ENCODE measurements at places on chromosomes 4 and X.

- no peak for DNase-seq
These were observed 127.6 kb downstream of the EIF4E start for GRCh38 chr4:98801259-98801725.

- no peak for DNase-seq
These were observed 48.8 kb downstream of the PPP2R2C start for GRCh38 chr4:6423575-6423974.

DNA sequence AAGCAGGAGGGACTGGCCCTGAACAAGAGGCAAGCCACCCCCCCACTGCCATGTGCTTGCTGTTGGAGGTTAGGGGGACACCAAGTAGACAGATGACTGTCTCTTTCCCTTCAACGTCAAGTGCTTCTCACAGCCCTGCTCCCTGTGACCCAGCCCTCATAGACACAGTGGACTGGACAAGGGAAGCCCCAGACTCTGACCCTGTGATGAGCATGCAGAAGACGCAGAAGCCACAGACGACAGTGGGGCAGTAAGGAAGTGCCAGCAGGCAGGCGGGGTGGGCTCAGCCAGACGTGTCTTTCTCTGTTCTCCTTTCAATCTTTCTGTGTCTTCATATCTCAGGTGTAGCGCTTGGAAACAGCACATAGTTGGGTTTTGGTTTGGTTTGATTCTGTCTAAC is 2.4 kb upstream of the L1CAM start:
- DNase-seq, result no peak

DNA sequence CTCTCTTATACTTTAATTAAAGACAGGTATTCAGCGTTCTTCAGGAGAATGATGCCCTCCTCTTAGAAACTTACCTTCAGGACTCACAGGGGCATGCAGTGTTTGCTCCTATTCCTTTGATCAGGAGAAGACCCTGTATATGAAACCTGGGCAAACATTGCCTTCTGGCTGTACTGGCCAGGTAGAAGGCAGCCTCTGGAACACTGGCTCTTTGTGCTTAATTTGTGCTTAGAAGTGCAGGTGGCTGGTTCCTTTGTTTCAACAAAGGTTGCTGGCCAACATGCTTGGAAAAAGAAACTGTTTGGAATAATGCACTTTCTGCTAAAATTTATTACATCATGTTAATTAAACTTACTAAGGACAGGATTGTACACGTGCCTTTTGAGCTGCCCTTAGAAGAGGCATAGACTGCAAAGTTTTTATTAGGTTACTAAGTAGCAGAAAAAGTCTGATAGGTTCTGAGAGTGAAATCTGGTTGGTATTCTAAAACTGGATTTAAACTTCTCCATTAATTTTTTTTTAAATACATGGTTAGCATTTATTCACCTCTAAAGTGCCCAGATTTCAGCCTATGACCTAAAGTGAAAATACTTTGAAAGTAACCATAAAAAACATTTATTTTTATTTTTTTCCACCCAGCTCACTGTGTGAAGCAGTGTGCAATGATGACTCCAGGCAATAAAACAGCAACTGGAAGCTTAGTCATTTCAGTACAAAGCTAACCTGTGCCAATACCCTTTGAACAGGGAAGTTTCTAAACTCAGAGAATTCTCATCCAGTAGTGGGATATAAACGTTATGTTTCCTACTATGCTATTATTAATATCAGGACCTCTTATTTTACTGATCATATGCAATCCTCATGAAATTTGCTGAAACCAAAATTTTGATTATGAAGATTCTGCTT is 11.3 kb downstream of the RASSF6 start:
- no peak for DNase-seq

GRCh38 chr4:123495530-123495929 is 98.9 kb downstream of the SPRY1 start:
- DNase-seq, result no peak

GRCh38 chr4:146932116-146932515 is 13.5 kb downstream of the TTC29 start:
- no peak for DNase-seq

- no peak for DNase-seq
These were observed 55.5 kb downstream of the PJA1 start for GRCh38 chrX:69109706-69110105.

DNA sequence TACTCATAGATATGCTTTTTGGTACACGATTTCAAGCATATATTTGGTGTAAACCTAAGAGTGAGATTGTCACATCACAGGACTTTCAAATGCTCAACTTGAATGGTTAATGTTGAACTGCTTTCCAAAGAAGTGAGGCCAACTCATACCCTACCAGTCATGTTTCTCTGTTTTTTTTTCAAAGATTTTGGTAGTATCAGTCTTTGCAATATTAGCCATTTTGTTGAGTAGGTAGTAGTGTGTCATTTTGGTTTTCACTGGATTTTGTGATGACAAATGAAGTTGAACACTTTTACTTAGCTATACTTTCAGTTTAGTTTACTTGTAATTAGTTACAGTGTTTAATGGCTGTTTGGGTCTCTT is 12.5 kb upstream of the HS3ST1 start:
- no peak for DNase-seq

- DNase-seq, result no peak
These were observed 5.7 kb downstream of the ZNF275 start for GRCh38 chrX:153339662-153340061.

- no peak for DNase-seq
These were observed 290.4 kb upstream of the MAGEB16 start for GRCh38 chrX:35507701-35508100.

DNA sequence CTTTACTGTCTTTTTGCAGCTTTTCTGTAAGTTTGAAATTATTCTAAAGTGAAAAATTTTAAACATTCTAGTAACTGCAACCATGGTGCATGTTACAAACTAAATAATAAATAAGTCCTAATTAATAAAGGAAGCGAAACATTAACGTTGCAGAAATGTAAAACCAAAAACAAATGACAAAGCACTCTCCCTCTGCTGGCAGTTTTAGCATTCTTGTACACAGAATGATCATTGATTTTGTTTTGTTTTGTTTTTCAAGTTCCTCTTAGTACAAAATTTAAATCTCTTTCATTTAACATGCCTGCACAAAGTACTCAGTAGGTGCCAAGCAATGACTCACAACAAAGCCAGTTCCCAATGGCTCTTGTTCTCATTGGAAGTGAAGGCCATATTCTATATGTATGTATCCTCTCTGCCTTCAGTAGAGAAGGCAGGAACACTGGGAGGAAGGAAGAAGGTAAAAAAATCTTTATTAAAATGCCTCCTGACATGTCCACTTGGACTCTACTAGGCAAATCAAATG is 13.7 kb upstream of the TMSB4X start:
- DNase-seq, result no peak

GRCh38 chrX:155997436-155997835 is at the start of gene IL9R:
IL9R (plus strand) TSS chrX:155997696; CDS start chrX:155997760, 64 bp downstream.
- no peak for DNase-seq

DNA sequence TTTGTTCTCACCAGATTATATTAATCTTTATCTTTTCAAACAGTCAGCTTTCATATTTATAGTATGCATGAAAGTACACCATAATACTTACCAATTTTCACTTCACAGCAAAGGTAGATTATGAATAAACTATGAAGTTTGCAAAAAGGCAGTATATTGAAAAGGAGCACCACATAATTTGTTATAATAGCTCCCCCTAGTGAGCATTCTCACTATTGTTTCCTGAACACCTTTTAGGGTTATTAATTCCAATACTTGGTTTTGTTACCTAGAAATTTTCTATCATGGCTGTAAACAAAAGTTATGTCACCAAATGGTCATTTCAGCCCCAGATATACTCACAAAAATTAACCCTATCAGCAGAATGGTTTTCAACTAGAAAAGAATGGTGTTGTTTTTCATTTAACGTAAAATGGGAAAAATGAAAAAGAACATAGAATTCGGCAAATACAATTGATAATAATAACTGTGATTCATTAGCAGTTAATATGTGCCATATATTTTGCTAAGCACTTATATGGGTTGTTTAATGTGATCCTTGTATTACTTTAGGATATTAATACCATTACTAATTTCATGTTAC is 30.2 kb upstream of the NKX6-1 start:
- DNase-seq, result no peak

GRCh38 chr4:138052806-138053632 is 189.1 kb downstream of the SLC7A11 start:
- no peak for DNase-seq

GRCh38 chr4:70802928-70803580 is 36.6 kb downstream of the GRSF1 start:
- DNase-seq, result no peak

DNA sequence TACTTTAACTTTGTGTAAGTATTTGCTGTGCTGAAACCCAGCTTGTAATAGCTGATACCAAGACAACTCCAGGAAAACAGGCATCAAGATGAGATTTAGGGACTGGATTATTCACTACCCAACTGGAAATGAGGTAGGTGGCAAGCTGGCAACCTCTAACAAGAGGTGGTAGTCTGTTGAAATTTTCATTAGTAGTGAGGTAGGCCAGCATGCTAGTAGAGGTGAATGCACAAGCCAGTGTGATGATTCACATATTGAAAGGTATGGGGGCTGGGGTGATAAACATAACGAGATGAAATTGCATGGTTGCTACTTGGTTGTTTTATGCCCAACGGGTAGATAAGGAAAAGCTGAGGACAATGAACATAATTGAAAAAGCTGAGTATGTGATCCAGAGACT is 8.5 kb upstream of the TMPRSS11D start:
- DNase-seq, result no peak

DNA sequence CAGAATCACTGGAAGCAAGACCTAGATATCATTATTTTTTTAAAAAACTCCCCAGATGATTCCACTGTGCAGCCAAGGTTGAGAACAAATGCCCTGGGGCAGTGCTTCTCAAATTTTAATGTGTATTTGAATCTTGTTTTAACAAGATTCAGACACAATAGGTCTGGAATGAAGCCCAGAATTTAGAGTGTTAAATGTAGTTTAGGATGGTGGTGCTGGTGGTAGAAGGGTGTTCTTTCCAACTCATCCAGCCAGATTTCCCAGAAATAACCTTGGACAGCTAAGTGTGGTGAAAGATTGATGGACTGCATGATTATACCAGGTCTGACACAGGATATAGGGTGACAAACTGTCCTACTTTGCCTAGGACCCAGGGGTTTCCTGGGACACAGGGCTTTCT is 120.1 kb upstream of the MED14 start:
- no peak for DNase-seq

DNA sequence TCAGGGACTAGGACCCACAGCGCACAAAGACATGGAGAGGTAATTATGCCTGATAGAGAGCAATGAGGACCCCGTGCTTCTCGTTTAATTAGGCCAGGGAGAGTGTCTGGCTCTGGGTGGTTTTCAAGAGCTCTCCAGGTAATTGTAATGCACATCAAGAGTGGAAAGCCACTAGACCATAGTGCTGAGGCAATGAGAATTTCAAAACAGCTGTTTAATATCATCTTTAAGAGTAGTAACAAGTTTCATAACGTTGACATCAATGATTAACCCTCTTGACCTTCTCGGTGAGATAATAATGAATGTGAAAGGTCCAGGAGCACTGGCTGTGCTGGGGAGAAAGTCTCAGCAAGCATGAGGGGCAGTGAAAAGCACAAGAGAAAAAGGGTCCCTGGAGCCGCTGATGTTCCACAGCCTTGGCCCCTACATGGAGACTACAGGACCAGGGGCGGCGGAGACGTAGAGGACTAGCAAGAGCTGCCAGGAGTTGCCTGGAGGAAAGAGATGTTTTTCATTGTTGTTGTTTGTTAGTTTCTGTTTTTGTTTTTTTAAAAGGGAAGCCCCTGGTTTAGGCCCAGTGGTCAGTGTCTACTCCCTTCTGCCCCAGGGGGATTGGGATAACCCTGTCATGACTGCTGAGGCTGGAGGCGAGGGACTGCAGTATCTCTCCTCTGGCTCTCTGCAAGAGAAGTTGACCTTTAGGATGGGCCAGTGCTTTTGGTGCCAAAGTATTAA is 14.8 kb upstream of the CXCR3 start:
- DNase-seq, result no peak

DNA sequence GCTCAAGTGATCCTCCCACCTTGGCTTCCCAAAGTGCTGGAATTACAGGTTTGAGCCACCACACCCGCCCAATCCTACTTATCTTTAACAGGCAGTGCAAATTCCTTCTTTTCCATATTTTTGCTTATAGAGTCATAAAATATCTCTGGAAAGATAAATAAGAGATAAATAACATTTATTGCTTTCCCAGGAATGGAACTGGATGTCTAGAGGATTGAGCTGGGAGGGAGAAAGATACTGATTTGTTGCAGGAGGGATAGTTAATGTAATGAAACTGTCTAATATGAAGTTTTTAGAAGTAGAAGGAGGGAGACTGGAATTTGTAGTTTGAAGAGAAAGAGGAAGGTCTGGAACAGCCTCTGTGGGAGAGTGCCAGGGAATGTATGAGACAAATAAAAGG is 20.2 kb downstream of the ITGB1BP2 start:
- no peak for DNase-seq

DNA sequence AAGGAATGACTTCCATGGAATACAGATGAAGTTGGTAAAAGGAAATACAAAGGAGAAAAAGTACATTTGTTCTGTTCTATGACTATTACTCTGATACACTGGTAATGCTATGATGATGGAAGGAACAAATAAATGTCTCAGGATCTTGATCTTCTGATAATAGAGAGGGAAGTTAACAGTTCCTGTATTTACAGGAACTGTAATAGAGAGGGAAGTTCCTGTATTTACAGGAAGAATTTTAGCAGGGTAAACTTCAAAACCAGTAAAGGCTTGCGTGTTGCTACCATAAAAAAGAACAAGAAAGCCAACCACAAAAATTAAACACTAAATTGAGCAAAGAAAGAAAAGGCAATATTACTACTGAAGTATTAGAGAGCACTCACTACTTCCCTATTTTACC is 91.7 kb upstream of the HPGD start:
- DNase-seq, result no peak

GRCh38 chr4:28469886-28470285 is 1609.2 kb downstream of the STIM2 start:
- no peak for DNase-seq

- no peak for DNase-seq
These were observed 1.5 kb downstream of the SMIM31 start for GRCh38 chr4:164755432-164755831.

DNA sequence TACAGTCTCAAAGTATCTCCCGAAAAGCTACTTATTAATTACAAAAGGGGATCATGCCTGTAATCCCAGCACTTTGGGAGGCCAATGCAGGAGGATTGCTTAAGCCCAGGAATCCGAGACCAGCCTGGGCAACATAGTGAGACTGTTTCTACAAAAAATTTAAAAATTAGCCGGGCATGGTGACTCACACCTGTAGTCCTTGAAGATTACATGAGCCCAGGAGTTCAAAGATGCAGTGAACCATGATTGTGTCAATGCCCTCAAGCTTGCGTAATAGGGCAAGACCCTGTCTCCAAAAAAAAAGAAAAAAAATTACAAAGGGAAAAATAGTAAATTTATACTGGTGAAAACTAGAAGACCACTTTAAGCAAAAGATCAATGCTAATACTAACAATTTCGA is 3.3 kb upstream of the PORCN start:
- DNase-seq, result no peak

- no peak for DNase-seq
These were observed 28.9 kb upstream of the FRMPD3 start for GRCh38 chrX:107420571-107420970.

- DNase-seq, result no peak
These were observed 42.3 kb downstream of the RASL11B start for GRCh38 chr4:52904421-52904820.
